ENCODE measurements at places on chromosomes 2 and 18.

DNA sequence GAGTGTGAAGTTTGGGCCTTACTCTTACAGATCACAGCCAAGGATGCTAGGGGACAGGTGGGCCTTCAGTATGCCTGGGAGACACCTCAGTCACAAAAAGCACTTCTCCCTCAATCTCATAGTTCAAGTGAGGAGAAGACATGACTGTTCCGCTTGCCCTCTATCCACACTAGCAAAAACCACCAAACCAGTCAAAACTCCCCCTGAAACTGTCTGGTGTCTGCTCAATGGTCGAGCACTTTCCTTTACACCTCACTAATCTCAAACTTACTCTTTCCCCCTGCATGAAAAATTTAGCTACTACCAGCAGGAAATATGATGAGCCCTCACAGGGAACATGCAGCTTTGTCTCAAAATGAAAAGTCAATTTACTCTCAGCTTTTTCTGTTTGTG, 232.2 kb downstream of the TRIB2 start:
- no peak for DNase-seq

DNA sequence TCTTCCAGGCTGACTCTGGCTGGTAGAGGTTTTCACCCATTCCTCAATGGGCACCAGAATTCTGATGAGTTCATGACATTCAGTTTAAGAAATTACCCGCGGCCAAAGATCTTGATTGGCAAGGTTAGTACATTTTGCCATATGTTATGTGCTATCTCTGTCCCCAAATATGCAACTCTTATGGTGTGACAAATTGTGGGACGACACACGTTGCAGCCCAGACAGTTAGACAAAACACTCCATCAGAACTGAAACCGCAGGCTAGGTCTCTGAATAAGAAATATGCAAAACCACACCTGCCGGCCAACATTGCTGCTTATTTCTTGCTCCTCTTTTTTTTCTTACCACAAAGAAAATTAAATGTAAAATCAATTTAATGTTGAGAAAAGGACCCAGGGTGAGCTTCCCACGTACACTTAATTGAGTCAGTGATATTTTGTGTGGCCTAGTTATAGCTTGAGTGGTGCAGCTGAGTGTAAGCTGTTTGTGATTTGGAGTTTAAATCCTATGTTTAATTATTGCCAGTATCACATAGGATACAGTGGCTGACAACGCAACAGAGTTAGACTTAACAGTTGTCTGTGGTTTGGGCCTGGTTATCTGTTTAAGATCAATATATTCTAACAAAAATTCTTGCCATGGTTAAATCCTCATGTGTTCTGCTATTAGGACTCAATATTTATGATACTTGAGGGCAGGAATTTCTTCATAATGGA, 35.7 kb upstream of the LTBP1 start:
- DNase-seq = no peak

GRCh38 chr18:36284671-36285295, 12.7 kb upstream of the FHOD3 start:
- DNase-seq = no peak

- DNase-seq = no peak
Measured at GRCh38 chr2:216837740-216838139, 22.1 kb downstream of the TNP1 start.

GRCh38 chr2:85949280-85949679, 60.5 kb upstream of the ST3GAL5 start:
- no peak for DNase-seq

DNA sequence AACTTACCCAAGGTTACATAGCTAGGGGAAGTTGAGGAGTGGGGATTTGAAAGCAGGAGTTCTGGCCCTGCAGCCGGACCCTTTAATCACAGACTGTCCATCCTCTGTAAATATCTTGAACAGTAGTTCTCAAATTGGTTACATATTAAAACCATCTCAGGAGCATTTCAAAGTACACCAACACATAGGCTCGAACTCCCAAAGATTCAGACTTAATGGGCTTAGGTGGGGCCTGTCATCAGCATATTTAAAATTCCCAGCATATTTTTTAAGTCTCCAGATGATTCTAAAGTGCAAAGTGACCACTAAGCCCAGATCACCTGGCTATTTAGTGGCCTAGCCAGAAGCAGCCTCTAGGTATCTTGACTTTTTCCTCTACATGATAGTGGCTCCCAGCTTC, 192.2 kb downstream of the ZNF385B start:
- DNase-seq = no peak

- no peak for DNase-seq
Measured at GRCh38 chr2:174334781-174335251, at the start of gene SP9. Gene SP9, plus strand, starts transcription at chr2:174334954. Its CDS starts 139 bp downstream, at chr2:174335093.

DNA sequence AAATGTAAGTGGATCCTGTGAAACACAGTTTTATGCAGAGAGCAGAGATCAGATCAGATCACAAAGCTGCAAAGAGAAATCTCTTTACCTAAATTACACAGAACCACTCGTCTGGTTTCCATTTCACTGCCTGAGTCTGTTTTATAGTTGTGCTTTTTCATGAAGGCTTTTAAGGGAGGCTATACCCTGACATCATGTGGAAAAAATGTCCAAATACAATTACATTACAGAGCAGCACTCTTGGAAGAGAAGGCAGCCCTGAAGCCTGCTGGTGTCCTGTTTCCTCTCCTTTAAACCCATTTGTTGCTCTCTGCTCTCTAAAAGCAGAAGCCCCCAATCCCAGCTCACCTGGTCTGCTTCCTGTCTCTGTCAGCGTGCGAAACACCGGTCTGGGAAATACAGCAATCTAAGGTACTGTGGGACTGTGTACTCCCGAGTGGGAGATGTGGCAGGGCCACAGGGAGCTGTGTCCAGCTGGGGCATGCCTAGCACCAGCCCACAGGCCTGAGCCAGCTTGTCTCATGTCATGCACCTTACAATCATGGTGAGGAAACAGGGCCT, 24.8 kb upstream of the ZFP36L2 start:
- DNase-seq = no peak

DNA sequence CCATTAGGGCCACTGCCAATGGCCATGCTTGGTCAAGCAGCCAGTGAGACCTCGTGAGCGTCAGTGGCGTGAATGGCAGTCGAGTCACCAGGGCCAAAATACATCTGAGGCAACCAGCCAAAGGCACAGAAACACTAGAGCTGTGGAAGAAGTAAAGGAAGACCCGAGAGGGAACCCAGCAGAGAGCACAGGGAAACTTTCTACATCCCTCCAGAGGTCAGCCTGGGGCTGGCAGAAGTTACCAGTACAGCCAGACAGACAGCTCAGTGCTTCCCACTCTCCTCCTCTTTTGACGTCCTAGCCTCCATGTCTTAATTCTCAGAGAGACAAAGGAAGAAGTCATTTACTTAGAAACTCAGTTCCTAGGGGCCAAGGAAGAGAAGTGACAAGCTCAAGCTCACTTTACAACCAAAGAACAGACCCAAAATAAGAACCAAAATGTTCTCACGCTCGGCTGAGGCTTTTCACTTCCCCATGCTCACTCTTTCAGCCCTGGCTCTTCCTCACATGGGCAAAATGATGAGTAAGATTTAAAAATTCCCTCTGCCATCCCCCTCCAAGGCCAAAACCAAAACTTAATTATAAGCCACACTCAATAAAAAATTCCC, 8.7 kb downstream of the CYRIA start:
- no peak for DNase-seq

- DNase-seq = no peak
Measured at GRCh38 chr2:139165041-139165440, 384.9 kb upstream of the NXPH2 start.

- DNase-seq = no peak
Measured at GRCh38 chr2:52518678-52519077, 1248.9 kb upstream of the CHAC2 start.

- no peak for DNase-seq
Measured at GRCh38 chr2:111705711-111706336, 178.2 kb downstream of the ANAPC1 start.

DNA sequence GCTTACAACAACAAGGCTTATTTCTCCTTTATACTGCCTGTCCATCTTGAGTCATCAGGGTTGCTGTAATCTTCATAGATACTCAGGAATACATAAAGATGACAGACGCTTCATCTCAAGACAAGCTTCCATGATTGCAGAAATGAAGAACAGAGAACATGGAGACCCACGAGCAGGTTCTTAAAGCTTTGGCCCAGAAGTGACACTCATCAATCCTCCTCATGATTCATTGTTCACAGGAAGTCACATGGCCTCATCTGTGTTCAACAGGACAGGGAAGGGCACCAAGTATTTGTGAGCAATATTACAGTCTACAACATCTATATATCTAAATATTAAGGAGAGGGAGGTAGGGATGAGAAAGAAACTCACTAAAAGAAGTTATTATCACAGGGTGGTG, 36.5 kb upstream of the PGAP1 start:
- DNase-seq = no peak

GRCh38 chr18:48924630-48925490, 25.9 kb downstream of the SMAD7 start:
- no peak for DNase-seq

DNA sequence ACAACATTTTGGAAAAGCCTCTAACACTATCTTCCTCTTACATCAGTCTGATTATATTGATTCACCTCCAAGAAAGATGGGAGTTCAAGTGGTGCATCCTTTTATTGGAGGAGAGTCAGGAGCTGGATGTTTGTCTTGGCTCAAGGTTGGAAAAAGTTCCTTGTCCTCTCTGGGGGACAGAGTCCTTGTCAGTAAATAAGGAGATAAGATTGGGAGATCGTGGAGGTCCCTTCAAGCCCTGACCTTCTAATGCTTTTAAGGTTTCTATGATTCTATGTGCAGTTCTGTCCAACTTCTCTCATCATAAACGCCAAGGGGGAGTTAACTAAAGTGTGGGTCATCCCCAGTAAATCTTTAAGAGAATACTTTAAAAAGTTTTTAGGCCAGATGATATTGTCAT, 60.9 kb upstream of the CCBE1 start:
- no peak for DNase-seq
